ENCODE measurements at places on chromosomes 16 and 17.

DNA sequence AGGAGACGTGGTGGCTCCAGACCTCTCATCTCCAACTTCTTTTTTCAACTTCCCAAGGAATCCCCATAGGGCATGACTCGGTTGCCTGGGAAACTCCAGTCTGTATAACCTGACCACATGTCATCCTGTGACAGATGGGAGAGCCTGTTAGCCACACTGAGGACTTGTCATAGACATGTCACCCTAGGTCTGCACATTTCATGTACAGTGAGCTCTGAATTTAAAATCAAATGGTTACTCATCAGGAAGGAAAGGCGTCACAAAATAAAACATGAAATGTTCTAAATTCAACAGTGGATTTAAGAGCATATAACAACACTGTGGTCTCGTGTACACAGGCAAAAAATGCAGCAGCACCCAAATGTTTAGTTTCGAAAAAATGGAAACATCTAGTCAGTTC is 22.2 kb upstream of the ADAMTS18 start:
- no peak for DNase-seq

- DNase-seq, result no peak
Observed at GRCh38 chr16:1669698-1670097, 8.4 kb upstream of the JPT2 start.

GRCh38 chr16:8673611-8674412 is 605 bp upstream of the ABAT start:
- DNase-seq, result no peak

- no peak for DNase-seq
Observed at GRCh38 chr17:77555121-77555591, 403.3 kb upstream of the TNRC6C start.

DNA sequence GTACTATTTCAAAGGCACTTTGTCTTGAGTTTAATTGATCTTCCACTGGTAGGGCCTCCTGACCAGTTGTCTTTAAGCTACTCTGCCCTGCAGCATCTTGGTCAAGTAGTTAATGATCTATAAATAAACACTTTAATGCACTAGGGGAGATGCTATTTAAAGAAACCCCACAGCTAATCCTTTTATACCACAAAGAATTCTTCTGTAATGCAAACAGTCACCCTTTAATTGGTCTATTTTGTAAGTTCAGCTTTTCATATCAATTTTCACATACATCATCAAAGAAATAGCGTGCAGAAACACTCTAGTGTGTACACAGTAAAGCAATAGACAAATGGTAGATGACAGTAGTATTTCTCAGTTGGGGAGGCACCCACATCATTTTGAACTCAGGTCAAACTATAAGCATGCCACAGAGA is 70.3 kb downstream of the PMP22 start:
- DNase-seq, result no peak

Data from hematopoietic multipotent progenitor cell treated with erythropoietin and hydrocortisone succinate and interleukin-3 and kit ligand, for 6 days (in vitro differentiated cells).